ENCODE measurements at places on chromosomes 4 and X. TPM values are rescaled to one million over a fixed set of nuclear protein-coding genes. Genes with fewer than 3 reads are reported as not detected.
A peak's percentile ranks its signal among the peaks of the same experiment; 100 is the strongest.

GRCh38 chrX:154142950-154143745 lies 895 bp upstream of the OPN1LW start:
- no peak for DNase-seq

GRCh38 chr4:99507762-99508161 lies 3.1 kb upstream of the C4orf17 start:
- no peak for DNase-seq

GRCh38 chr4:123398853-123399626 lies 2.4 kb downstream of the SPRY1 start:
- peak; percentile 84 for DNase-seq

- DNase-seq = peak; percentile 38
Observed at GRCh38 chrX:323721-324628, 5.4 kb upstream of the GTPBP6 start.

- no peak for DNase-seq
Observed at GRCh38 chrX:45011131-45011530, 138.1 kb downstream of the KDM6A start.

SMARCA1 gene
- total RNA-seq = 64.7 TPM

MAGED4 gene
- 34.5 TPM for total RNA-seq

DNA sequence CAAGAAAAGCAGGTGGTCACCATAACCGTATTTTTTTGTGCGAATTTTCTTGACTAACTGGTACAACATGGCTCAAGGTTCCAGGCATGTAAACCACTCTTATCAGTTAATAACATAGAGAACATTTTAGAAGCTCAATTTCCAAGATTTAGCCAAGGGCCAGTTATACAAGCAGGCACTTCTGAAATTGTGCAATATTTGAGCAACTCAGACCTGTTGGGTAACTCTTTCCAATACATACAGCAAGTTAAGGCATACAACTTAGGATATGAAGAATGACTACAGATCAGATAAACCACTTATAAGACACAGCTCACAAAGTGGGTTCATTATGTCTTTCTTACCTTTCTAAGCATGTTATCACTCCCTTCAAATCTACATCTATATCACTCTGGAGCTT lies 43.9 kb downstream of the ZNF280C start:
- peak; percentile 67 for DNase-seq

DNA sequence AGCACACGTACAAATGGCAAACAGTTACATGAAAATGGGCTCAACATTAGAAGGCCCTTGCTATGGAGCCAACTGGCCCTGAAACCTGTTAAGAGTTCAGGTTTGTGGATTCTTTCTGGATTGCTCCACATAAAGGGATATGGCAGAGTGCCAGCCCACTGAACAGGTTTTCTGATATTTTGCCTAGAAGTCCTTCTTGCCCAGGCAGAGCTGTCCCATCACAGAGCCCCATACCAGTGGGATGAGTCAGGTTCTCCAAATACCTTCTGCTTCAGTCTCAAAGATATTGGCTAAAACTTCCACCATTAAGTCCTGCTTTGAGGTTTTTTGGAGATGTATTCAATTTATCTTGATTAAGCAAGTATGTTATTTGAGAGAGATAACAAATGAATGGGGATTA lies 146.8 kb upstream of the IL1RAPL2 start:
- peak; percentile 7 for DNase-seq

LINC00632 gene
- 5.2 TPM for total RNA-seq

DNA sequence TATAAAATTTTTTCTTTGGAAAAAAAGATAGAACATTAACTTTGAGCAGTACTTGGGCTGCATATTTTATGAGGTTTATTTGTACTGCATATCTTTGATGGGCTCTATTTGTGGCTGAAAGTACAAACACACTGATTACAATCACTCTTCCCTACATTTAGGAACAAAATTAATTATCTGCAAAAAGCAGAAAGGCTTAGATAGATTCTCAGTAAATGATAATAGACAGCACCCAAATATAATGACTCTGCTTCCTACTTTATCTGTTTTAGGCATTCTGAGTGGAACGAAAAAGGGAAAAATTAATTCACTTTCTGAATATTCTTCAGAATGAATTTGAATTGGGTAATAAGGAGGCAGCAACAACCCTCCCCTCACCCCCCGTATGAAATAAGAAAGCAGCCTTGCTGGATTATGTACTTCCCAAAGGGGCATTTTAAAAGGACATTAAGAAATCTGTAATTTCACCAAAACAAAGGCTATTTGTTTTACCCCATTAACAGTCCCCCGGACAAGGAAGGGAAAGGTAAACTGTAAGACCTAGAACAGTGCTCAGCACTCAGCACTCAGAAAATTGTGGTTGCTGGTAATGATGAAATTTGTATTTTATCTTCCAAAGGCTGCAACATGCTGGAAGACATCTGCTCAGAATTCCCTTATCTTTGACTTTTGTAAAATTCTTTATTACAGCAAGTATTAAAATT lies 242.6 kb downstream of the GPC3 start:
- DNase-seq = no peak

KCND1 gene
- 2.6 TPM for total RNA-seq

TMEM156 gene
- total RNA-seq = under 0.01 TPM

GRCh38 chr4:53674903-53675302 lies 83.6 kb upstream of the LNX1 start:
- DNase-seq = no peak

FDCSP gene
- not detected for total RNA-seq
